ENCODE measurements at places on chromosomes 13 and 19.

DNA sequence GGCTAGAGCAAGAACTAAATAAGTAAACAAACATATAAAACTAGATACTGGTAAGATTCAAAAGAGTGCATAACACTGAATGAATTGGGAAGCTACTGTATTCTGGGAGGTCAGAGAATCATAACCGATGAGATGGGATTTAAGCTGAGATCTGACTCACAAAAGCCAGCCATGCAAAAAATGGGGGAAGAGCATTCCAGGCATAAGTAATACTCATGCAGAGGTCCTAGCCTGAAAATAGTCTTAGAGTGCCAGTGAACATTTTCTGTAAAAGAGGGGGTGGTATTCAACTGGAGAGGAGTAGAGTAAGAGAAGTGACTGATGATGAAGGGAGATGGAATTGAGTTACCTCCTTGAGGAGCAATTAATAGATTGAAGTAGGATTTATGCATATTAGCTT lies 872.0 kb upstream of the GPC6 start:
- no peak for DNase-seq

- DNase-seq, result no peak
Measured at GRCh38 chr19:49327878-49328544, 3.0 kb upstream of the SLC6A16 start.

GRCh38 chr13:102869948-102870676 lies 24.3 kb downstream of the ERCC5 start:
- DNase-seq, result no peak

DNA sequence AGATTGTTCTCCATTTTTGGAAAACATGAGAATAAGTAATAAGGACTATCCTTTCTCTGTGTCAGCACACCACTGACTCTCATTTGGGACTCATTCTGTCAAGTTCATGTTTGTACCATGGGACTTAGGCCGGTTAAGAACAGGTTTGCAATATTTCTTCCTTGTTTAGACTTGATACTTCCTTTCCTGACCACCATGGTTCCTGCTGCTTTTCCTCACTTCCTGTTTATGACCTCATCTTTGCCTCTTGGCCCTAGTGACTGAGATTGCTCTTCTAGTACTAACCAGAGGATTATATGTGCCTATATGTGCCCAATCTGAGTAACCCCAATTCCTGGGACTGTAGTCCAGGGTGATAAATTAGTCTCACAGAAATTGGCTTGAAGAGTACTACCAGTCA lies 32.5 kb upstream of the NDFIP2 start:
- no peak for DNase-seq

DNA sequence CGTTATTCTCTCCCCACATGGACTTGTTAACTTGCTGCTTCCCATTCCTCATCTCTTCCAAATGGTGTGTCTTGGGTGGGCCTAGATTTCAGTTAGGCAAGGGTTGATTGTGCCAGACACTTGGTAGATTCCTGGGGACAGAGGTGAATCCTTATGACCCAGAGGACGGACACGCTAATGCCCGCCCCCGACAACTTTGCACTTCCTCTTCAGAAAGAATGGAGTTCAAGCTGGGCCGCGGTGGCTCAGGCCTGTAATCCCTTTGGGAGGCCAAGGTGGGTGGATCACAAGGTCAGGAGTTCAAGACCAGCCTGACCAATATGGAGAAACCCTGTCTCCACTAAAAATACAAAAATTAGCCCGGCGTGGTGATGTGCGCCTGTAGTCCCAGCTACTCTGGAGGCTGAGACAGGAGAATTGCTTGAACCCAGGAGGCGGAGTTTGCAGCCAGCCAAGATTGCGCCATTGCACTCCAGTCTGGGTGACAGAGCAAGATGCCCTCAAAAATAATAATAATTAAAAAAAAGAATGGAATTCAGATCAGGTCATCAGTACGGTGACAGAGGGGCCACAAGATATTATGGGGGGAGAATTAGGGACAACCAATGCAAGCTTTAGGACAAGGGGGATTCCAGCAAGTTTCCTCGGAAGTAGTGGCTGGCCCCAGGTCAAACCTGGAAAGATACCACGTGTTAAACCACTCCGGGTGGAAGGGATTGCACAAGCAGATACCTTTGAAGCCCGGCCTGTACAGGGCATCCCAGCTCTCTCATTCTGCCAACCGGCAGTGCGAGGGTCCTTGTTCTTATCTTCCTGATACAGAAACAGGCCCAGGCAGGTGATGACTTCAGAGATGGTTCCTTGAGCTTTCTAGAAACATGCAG lies 2.7 kb downstream of the MYO9B start:
- no peak for DNase-seq

DNA sequence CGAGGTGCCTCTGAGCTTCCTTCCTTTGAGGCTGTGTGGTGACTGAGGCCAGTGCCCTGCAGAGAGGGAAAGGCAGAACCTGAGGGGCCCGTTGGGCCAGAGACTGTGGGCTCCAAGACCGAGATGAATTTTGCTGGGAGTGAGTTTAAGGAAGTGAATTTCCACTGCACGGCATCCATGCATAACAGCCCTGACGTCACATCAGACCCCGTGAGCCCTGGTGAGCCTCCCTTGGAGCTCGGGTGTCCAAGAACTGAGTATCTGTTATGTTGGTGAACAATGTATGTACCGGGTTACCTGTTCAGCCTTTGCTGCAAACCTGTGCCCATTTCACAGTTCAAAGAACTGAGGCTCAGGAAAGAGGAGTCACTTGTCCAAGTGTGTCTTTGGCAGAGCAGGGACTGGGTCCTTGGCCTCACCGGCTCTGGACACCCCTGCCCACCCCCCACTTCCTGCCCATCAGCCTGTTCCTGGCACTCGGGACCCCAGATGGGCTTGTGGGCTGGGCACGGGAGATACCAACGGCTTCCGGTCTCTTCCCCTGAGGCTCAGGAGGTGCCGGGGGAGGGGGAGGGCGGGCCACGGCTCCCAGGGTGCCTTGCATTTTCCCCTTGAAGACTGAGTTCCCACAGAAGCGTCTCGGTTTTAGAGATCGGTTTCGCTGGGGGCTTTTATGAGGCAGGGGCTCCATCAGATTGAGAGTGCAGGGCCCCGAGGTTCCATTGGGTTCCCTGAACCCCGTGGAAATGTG lies 33.7 kb downstream of the NFILZ start:
- DNase-seq, result peak; percentile 16

DNA sequence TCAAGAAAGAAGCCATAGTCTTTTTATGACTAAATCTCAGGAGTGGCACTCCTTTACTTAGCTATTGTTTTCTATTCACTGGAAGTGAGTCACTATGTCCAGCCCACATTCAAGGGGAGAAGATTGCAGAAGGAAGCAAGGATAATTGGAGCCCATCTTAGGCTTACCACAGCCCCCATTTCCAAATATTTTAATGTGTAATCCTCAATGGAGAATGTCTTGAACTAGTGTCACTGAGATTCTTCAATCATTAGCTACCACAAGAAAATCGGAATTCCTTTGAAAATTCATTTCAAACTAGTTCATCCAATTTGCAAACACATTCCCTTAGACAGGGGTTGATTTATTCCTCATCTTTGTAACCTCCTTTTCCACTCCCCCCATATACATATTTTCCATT lies 84.7 kb downstream of the DLEU7 start:
- DNase-seq, result no peak

DNA sequence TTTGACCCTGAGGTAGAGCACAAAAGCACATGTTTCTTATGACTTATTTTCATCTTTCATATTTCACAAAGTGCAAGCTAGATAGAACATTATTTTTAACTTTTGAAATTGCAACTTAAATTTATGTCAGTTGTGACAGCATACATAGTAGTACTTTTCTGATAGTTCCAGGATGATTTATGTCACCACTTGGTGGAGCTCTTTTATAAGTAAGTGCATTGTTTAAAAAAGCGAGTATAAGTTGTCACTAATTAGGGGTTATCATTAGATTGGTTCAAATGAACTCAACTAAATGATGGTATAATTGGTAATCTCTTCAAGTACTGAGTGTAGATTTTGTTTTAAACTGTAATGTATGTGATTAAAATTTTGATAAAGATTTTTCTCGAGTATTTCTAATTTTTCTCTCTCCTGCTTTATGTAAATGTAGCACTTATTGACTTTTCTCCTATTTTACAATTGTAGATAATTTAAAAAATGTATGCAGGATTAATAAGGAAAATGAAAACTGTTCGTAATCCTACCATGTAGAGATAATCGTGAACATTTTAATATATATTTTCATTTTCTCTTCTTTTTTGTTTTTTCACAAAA lies 31.1 kb downstream of the RB1 start:
- DNase-seq, result no peak

- DNase-seq, result no peak
Measured at GRCh38 chr19:2567580-2567979, 91.7 kb downstream of the GADD45B start.

GRCh38 chr13:113367020-113367560 lies 3.2 kb upstream of the GRTP1 start:
- DNase-seq, result no peak

- no peak for DNase-seq
Measured at GRCh38 chr19:18468517-18468916, 30.6 kb upstream of the ISYNA1 start.

DNA sequence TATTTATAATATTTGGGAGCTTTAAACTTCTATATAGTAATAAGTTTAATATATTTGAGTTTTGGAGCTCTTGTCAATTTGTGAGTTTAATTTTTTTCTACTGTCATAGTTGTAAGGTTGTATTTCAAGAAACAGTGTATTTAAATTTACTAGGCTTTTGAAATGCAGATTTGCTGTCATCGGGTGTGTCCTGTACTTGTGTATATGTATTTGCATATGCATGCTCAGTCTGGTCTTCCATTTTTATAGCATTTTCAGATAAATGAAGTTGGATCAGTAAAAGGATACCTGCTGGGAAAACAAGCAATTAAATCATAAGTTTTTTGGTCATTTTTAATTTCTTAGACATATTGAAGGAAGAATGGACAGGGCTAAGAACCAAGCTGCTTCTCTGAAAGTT lies 33.1 kb downstream of the SLAIN1 start:
- DNase-seq, result no peak

DNA sequence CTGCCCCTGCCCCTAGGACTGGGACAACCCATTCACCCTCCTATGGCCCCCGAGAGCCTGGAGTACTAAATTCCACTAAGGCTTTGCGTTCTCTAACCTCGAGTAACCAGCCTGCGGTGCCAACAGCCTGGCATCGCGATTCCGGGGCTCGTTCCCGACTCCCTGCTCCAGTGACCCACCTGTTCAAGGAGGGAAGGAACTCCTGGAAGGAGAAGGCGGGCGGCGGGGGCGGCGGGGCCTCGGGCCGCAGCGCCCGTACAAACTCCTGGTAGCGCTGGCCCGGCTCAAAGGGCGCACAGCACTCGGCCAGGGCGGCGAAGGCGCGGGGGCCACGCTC lies 6.3 kb downstream of the GMIP start:
- DNase-seq, result no peak

DNA sequence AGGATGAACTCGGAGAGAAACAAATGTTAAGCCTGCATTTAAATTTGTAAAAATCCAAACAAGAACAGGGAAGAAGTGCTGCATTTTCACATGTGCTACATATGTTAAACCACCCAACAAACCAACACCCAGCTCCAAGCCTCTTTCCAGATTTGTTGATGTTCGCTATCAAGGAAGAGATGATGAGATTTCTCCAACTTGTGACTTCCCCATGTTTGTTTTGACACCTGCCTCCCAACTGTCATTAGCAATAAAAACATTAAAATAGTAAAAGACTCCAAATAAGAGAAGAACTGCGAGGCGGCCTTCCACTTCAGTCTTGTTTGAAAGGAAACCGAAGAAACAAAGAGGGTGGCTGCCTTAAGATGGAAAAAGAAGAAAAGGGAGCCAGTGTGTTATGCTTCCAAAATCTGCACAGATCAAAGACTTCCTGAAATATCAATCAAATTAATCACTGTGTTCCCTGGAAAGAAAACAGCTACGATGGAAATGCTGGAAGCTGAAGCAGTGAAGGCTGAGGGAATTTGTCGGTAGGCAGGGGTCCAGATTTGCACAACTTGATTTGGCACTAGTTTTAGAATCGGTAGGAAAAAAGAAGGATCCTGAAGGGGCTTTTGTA lies 14.0 kb upstream of the GGACT start:
- no peak for DNase-seq

DNA sequence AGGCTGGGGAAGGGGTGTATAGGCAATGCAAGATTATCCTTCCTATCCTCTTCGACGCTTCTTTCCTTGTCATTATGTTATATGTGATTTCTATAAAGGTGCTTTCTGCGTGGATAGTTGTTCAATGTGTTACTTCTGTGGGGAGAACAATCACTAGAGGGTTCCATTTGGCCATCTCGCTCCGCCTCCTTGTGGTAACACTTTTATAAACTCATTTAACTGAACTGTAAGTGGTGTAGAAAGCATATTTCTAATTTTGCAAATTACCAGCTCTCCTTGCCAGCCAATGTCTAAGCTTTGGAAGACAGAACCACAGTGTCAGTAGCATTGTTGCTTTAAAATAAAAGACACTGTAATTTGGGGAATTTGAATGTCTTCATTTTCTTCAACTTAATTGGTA lies 1093.7 kb upstream of the MIR17HG start:
- no peak for DNase-seq

GRCh38 chr19:52369559-52370340 lies at the start of gene ZNF880:
Gene ZNF880, plus strand, starts transcription at chr19:52369923. Its CDS starts 43 bp downstream, at chr19:52369966.
- DNase-seq, result peak; percentile 91

Measured in activated T-cell treated with anti-CD3 and anti-CD28 coated beads for 4 hours (primary cell).